ENCODE measurements at places on chromosomes 4 and X.

DNA sequence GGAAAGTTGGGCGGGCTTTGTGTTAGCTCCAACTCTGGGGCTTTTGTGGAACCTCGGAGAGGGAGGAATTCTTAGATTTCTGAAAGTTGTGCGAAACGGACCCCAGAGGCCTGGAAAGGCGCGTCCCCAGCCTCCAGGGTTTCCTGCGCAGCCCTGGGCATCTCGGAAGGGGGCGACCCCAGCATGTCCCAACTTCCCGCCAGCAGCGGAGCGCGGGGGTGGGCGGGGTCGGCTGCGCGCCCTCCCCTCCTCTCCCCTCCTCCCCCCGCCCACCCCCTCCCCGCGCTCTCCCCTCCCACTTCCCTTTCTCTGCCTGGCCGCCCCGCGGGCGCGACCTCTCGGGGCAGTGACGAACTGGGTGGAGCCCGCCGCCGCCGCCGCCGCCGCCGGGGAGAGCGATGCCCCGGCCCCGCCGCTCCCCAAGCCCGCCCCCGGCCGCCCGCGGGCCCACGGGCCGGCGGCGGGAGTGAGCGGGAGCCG lies 16.8 kb downstream of the PTTG2 start:
- DNase-seq, result peak; percentile 42

DNA sequence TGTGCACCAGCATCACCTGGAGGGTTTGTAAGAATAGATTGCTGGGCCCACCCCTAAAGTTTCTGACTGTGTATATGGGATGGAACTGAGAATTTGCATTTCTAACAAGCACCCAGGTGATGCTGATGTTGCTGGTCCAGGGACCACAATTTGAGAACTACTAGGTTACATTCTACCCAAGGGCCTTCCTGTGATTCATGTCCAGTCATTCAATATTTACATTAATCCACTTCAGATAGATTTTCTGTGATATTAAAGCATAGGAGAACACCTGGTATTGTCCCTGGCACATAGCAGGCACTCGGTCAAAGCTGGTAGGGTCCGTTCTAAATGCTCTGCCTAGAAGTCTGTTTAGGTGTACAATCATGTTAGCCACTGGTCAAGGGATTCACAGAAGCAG lies 19.5 kb upstream of the XPNPEP2 start:
- no peak for DNase-seq

- no peak for DNase-seq
Observed at GRCh38 chr4:158775091-158775651, 6.3 kb downstream of the FNIP2 start.

GRCh38 chr4:184282251-184282713 lies 64.6 kb upstream of the ENPP6 start:
- DNase-seq, result peak; percentile 22

DNA sequence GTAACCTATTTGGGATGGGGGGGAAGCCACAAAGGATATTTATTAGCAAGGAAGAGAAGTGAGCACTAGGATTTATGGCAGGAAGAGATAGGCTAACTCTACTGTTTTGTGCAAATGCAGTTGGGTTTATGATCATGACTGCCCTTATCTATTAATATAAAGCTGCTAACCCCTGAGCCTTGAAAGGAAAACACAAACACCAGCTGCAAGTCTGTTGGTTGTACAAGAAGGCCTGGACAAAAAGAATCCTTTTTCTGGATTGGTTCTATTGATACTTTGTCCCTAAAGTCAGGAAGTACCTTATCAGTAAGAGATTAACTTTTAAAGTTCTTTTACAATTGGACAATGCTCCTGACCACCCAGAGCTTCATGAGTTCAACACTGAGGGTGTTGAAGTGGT lies 188.8 kb downstream of the LRBA start:
- no peak for DNase-seq

GRCh38 chr4:148216321-148216720 lies 225.9 kb downstream of the NR3C2 start:
- no peak for DNase-seq

- DNase-seq, result no peak
Observed at GRCh38 chr4:173039617-173040577, 128.7 kb upstream of the GALNT7 start.
